Activated naive CD4-positive, alpha-beta T cell (primary cell): ENCODE measurements at places on chromosomes 1 and 21.

GRCh38 chr1:240652549-240652948 is 40.6 kb upstream of the GREM2 start:
- no peak for DNase-seq

GRCh38 chr21:26490771-26491170 is 82.3 kb downstream of the CYYR1 start:
- no peak for DNase-seq

DNA sequence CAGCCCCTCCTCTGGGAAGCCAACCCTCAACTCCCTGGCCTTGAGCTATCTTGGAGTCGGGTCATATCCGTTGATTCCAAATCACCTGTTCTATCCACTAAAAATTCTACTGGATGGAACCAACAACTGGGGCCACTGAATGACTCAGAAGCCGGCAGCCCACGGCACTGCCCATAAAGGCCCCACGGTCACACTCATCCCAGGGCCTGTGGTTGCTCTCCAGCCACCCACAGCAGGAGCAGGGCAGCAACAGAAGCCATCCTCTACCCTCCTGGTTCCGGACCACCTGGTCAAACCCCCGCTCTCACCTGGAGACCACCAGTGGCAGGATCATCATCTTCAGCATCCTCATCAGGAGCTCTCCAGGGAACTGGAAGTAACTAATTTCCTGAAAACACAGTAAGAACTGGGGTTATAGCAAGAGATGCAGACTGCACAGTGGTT is 8.4 kb downstream of the SLC1A7 start:
- no peak for DNase-seq

DNA sequence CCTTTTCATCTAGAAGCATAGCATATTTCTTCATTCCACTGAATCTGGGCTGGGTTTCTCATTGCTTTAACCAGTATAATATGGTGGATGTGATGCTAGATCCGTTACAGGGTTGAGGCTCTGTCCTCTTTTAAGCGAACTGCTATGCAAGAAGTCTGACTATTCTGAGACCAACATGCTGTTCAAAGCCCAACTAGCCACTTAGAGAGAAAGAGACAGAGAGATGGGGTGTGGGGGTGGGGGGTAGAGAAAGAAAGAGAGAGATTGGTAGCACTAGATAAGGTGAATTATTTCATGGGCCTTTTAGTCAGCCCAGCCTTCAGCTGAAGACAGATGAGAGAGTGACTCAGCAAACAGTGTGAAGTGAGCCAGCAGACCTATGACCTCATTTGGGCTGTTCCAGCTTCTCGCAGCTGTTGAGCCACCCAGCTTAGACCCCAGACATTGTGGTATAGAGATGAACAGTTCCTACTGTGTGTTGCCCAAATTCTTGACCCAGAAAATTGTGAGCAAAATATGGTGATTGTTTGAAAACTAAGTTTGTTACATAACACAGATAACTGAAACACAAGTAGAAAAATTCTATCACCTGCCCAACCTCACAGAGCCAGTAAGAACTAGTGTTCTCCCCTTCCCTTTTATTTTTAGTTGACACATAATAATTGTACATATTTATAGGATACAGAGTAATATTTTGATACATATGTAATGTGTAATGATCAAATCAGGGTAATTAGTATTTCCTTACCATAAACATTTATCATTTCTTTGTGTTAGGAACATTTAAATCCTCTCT is 40.7 kb upstream of the PRKACB start:
- no peak for DNase-seq

DNA sequence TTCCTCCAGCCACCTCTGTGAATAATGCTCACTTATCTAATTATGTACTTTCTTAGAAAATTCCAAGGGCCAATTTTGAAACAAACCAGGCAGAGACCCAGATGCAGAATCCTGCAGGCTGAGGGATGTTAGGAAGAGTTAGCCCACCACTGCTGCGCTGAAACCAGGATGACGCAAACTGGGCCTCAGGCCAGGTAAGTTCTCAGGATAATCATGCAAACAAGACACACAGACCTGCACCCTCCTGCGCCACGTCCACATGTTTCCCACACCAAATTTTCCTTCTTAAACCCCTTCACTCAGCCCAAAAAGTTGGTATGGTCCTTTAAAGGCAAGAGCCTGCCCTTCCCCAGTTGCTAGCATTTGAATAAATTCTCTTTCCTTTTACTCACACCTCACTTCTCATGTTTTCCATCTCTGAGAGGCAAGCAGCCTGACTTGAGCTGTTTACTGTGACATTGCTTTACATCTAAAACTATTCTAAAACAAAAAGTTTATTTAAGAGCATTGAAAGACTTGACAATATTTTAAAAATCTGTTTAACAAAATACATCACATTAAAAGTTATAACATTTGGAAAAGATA is 887.1 kb downstream of the LRRIQ3 start:
- DNase-seq = no peak

GRCh38 chr1:231612393-231613089 is 14.0 kb upstream of the DISC1 start:
- no peak for DNase-seq

- DNase-seq = no peak
Measured at GRCh38 chr1:158251163-158251562, 3.1 kb upstream of the CD1A start.

DNA sequence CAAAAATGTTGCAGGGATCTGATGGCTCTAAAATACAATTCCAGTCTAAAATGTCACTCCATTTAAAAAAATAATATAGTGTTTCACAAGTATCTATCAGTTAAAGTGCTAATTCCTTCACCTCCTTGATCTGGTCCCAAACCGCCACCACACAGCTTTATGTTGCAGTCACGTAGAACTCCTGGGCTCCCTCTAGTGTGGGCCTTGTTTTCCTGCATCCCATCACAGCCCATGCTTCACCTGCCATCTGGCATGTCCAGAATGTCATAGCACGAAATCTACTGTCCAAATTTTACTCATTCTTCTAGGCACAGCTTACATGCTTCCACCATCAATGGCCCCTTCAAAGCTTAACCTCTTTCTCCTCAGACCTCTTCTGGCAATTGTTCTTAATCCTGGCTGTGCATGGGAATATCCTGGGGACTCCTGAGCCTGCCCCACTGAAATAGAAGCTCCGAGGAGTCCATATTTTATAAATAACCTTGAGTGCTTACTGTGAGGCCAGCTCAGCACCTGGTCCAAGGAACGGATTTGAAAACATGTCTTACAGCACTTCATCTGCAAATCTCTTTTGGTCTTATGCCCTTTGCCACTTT is 15.5 kb downstream of the FYB2 start:
- DNase-seq = no peak

DNA sequence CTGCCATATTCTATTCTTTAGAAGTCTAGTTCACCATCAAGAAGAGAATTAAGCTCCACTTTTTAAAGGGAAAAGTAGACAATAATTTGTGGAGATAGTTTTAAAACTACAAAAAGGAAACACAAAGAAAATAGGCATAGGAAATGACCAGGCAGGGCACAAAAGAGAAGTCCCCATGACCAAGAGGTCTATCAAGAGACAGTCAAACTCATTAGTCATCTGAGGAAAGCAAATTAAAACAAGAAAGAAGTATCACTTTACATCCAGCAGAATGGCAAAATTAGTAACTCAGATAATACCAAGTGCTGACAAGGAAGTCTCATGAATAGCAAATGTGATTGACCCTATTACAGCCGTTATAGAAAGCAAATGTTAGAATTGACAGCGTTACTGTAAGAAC is 243.7 kb upstream of the SNX7 start:
- DNase-seq = no peak

- no peak for DNase-seq
Measured at GRCh38 chr1:150365941-150366340, 2.0 kb downstream of the RPRD2 start.

- DNase-seq = no peak
Measured at GRCh38 chr1:112636597-112637253, 17.1 kb downstream of the CAPZA1 start.

DNA sequence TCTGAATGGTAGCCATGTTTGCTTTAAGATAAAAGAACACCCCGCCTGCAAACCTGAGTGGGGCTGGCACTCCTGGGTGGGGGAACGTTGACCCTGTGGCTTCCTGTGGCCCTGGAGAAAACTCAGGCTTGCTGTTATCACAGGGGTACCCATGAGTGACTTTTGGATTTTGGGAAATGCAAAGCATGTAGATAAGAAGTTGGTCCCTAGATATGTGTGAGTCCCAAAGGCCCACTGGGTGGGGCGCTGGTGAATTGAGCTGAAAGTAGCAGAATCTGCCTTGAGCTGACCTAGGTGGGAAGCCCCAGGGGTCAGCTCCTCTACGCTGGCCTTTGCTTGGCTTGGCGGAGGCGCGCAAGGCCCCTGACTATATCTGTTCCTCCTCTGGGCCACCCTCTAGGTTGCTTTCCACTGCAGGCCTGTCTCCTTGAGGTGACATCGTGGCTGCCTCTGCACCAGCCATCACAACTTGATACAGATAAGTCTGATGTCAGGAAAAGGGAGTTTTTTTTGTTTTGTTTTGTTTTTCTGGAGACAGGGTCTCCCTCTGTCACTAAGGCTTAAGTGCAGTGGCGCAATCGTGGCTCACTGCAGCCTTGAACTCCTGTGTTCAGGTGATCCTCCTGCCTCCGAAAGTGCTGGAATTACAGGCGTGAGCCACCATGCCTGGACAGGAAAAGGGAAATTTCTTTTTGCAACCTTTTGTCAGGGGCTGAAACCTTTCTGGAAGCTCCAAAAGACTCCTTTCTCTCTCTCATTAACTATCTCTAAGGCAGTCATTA is 72.2 kb downstream of the AGPAT3 start:
- DNase-seq = no peak

DNA sequence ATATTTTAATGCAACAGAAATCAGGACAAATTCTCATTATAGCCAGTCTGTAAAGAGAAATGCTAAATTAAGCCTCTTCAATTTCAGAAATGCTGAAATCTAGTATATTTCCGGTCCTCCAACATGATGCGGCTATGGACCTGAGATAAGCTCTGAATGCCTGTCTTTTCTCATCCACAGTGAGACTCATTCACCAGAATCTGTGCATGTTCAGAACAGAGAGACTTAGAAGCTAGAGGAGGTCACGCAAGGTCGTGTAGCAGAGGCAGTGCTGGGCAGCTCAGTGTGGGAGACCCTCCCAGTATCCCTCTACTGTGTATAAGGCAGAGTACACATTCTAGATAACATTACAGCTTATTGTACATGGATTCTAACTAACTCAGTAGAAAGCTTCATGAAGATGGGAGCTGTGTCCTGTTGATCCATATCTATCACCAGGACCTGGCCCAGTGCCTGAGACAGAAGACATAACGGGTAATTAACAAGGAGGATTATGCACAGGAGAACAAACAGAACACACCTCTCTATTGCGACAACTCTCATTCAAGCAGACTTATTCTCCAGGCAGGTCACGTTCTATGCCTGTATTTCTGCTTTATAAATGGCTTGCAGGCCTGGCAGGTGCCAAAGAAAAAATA is 97.0 kb upstream of the COA6 start:
- no peak for DNase-seq

- peak; percentile 49 for DNase-seq
Measured at GRCh38 chr21:39314143-39315027, 953 bp upstream of the BRWD1 start.

DNA sequence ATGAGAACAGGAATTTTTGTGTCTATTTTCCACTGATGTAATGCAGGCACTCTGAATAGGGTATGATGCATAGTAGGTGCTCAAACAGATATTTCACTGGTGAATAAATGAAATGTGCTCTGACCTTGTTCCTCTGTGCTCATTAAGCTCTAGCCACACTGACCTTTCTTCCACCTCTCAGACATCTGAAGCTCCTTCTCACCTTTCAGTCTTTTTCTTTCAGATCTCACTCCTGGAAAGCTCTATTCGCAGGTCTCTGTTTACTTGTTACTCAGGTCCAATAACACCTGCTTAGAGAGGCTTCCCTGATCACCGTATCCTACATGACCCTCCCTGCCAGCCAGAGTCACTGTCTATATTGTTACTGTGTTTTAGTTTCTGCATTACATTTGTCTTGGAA is 59.2 kb upstream of the IVNS1ABP start:
- no peak for DNase-seq

GRCh38 chr21:33901412-33902288 is 14.0 kb downstream of the ATP5PO start:
- DNase-seq = no peak

DNA sequence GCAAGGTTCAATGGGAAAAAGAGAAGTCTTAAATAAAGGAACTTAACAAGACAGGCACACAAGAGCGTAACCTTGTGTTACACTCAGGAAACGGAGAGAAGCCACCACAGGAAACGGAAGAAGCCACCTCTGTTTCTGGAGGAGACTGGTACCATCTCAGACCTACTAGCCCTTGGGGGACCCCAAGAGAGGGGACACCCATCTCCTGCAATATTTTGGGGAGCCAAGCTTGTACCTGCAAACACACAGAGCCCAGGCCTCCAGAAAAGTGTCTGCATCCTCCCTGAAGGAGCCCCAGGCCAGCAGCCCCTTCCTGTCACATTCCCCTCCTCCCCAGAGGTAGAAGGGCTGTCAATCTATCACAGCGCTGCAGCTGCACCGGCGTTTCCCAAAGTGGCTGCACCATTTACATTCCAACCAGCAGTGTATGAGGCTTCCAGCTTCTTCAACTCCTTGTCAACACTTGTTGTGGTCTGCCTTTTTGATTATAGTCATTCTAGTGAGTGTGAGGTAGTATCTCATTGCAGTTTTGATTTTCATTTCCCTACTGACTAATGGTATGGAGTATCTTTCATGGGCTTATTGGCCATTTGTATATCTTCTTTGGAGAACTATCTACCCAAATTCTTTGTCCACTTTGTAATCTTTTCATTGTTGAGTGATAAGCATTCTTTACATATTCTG is 23.0 kb upstream of the PADI1 start:
- no peak for DNase-seq

GRCh38 chr1:209927466-209927865 is 10.6 kb upstream of the SYT14 start:
- no peak for DNase-seq

- DNase-seq = no peak
Measured at GRCh38 chr1:6275826-6276782, 15.2 kb upstream of the GPR153 start.

GRCh38 chr1:245503548-245503947 is 348.8 kb downstream of the KIF26B start:
- no peak for DNase-seq
